ENCODE measurements at places on chromosomes 6 and 20. TPM values are rescaled to one million over a fixed set of nuclear protein-coding genes. Genes with fewer than 3 reads are reported as not detected.

DNA sequence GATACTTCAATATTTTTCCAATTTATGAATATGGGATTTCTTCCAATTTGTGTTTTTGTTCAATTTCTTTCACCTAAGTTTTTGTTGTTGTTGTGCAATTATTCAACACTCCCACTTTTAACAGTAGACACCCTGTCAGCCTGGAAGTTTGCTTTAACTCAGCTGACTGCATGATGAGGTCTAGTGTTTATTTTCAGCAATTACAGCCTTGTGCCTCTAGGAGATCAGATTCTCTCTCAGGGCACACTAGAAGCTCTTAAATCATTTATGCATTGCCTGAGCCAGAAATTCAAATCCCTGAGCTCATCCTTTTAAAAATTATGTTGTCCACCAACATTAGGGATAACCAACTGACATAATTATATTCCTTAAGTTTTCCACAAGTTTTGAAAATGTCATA lies 85.7 kb downstream of the MRAP2 start:
- DNase-seq = no peak

Gene DDO
- polyA plus RNA-seq = 1.2 TPM

DNA sequence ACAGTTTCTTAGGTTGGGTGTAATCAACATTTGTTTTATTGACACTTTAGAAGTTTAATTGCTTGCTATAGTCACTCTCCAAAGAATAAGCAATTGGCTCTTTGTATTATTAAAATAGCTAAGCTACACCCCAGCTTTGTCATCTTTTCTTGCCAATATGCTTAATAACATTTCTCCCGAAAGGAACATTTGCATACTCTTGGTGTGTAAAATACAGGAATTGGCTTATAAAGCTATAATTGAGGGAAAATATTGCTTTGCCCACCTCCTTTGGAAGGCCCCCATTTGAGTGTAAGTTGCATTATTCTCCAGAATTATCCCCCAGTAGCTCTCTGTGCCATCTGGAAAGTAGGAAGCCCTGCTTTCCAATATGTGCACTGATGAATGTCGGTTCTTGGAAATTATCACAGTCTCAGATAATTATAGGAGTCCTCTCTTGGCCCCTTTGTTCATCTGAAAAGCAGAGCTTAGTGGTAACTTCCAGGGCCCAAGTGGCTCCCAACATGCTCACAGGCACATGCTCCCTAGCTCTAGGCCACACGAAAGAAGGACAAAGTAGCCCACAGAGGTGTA lies 92.4 kb upstream of the B3GAT2 start:
- DNase-seq = no peak

DNA sequence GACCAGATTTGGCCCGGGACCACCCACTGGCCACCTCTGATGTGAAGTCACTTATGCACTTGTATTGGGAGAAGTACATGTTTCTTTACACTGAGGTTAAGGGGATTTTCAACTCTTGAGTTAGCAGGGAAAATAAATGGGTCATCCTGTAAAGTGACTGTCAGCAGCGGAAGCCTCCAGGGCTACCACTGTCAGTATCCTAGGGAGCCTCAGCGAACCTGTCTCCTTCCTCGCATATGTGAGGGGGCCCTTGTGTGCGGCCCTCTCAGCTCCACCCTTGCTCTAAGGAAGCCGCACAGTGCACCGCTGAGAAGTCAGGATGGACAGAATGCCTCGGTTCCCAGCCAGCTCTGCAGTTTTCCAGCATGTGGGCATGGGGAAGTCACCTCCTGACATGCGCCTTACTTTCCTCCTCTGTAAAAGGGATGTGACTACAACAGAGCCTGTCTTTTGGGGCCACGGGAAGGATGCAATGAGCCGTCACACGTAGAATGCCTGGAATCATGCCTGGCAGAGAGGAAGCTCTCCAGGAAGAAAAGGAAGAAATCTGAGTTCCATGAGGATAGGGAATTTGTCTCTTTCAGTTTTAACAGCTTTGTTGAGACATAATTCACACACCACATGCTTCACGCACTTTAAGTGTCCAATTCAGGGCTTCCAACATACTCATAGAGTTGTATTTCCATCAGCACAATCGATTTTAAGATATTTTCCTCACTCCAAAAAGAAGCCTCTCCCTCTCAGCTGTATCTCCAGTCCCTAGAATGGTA lies 115.4 kb downstream of the SYCP2 start:
- no peak for DNase-seq

DNA sequence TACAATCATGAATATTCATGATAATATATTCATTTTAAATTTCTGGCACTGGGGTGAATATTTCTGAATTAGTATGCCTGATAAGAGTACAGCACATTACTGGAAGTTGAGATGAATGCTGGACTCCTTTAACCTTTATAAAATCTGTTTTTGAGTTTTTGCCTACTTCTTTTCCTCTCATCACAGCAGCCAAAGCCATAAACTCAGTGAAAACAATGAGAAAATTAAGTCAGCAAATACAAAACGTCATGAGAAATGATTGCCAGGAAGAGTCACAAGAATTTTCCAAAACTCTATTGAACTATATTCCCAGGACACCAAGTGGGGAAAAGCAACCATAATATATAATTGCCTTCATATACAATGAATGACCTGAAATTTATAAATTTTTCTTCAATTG lies 837.6 kb downstream of the TBC1D32 start:
- DNase-seq = no peak

DNA sequence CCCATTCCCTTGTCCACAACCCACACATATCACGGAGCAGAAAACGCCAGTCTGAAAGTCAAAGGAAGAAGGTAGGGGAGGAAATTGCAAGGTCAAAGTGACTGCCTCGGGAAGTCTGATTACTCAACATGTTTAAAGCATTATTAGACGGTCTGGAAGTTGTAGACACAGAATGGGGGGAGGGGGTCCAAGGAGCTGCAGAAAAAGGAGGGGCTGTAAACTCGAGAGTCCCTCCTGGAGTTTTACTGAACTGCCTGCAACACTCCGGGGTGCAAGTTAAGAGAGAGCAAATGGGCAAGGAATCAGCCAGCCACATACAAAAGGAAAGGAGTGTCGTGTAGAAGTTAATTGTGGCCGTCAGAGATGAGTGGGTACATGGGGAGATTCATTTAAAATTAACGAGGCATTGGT lies 417.7 kb upstream of the JARID2 start:
- no peak for DNase-seq

Gene HLA-F
- polyA plus RNA-seq = 4.7 TPM

Gene SLC17A4
- polyA plus RNA-seq = 1.0 TPM

DNA sequence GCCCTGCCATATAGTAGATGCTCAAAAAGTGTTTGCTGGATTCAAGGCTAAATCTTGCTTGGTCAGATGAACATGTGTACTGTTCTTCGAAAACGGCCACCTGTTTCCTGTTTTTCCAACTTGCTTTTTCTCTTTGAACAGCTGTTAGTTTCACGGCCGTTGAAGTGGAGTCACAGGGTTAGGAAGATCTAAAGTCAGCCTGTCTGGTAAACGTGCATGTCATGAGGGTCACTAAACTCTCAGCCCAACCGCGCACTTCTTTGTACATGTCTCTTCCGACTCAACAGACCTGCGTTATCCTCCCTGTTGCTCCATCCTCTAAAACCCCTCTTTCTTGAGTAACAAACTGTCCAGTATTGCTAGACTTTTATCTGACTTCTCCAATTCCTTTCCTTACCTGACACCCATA lies 93.2 kb upstream of the MAN1A1 start:
- DNase-seq = no peak

DNA sequence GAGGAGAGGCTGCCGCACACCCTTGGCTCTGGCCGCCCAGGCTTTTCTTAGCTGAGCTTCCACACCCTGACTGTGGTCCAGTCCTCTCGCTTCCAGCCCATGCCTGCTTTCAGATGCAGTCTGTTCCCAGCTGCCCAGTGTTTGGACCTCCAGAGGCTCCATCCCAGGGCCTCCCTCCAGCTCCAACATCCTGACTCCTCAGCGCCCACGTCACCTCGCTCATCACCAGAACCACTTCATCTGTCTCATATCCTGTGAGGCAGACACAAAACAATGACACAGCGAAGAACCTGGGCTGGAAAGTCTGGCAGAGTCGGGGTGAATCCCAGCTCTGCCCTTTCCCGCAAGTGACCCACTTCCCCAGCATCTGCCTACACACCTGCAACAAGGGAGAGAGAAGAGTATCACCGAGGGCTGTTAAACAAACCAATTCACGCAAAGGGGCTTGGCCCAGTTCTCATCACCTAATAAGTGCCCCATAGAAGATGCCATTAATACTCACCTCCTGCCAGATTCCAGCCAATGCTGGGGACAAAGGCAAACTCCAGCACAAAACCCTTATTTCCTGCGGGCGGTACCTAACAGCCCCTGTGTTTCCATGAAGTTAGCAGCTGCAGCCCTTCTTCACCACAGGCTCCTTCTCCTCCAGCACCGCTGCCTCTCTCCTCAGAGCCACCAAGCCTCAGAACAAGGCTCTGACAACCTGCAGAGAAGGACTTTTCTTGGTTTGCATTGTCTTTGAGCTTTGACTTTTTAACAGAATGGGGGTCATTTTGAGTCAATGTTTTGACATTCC lies 133.4 kb upstream of the CDH4 start:
- DNase-seq = no peak

DNA sequence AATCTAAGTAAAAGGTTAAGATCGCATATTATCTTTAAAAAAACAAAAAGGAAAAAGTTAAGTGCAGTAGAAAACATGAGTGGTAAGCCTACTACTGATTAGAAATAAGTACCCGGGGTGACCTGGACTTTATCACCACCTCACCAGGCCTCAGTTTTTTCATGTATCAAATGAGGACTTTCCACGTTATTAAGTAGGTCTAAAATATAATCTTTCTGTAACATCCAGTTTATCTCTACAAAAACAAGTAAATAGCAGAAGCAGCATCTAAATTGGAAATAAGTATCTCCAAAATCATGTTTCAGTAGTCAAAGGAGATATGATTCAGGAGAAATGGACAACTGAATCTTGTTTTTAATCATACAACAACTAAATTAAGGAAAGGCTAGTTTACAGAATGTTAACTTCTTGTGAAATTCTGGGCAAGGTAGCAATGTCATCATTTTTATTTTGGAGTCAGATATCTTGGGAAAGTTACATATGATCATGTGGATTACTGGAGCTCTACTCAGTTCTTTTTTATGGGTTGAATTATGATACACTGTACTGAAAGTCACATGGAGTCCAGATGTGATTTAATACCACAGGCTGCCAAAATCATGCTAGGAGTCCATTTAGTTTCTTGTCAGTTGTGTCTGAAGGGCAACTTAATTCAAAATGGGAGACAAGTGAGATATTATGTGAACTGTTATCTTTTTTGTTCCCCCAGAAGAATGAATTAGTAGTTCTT lies 114.7 kb upstream of the PRL start:
- DNase-seq = no peak

- no peak for DNase-seq
These were observed 532.3 kb downstream of the MAFB start for GRCh38 chr20:40156600-40157317.

Gene RAET1L
- polyA plus RNA-seq = not detected

GRCh38 chr20:60063739-60064380 lies 105.6 kb downstream of the CDH26 start:
- DNase-seq = no peak

DNA sequence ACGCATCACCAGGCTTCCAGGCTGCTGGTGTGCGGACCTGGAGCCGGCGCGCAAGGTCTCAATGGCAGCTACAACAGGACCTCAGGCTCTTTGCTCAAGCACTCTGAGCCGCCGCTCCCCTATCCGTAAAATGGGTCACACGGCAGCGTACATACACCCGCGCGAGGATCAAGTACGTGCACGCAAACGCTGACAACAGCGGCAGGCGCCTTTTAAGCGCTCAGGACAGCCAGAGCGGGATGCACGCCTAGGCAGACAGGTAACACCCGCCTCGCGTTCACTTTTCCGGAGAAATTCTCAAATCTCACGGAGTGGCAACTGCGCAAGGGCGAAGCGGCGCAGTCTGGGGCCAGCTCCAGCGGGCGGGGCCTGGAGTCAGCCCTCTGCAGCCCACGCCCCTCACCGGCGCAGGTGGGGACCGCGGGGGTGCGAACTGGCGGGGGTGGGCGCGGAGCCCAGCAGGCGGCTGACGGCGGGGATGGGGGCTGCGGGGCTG lies 535 bp downstream of the EXOC2 start:
- DNase-seq = no peak

DNA sequence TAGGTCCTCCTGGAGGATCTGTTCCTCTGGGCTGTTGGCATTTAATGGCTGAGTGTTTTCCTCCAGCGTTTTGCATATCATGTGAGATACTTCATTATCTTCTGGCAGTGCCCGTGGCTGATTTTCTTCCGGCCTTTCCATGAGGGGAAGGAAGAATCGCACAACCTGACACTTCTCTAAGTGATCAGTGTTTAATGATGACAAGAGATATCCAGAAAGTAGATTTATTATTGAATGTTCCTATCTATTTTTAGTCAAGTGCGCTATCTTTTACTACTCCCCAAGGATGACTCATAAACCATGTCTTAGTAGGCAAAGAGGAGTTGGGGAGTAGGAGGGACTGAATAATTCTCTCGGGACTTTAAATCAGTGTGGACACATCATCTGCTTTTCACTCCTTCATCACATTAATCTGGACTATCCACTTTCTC lies 149.7 kb downstream of the PLCB4 start:
- no peak for DNase-seq

DNA sequence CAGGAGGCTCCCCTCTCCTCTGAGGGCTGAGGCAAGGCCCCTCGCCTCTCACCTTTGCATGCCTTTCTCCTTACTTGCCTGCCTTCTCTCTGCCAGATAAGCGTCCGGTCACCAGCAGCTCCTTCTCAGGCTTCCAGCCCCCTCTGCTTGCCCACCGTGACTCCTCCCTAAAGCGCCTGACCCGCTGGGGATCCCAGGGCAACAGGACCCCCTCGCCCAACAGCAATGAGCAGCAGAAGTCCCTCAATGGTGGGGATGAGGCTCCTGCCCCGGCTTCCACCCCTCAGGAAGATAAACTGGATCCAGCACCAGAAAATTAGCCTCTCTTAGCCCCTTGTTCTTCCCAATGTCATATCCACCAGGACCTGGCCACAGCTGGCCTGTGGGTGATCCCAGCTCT lies 21.3 kb upstream of the PPARD start:
- no peak for DNase-seq

Gene ERVFRD-1
- polyA plus RNA-seq = 0.22 TPM

DNA sequence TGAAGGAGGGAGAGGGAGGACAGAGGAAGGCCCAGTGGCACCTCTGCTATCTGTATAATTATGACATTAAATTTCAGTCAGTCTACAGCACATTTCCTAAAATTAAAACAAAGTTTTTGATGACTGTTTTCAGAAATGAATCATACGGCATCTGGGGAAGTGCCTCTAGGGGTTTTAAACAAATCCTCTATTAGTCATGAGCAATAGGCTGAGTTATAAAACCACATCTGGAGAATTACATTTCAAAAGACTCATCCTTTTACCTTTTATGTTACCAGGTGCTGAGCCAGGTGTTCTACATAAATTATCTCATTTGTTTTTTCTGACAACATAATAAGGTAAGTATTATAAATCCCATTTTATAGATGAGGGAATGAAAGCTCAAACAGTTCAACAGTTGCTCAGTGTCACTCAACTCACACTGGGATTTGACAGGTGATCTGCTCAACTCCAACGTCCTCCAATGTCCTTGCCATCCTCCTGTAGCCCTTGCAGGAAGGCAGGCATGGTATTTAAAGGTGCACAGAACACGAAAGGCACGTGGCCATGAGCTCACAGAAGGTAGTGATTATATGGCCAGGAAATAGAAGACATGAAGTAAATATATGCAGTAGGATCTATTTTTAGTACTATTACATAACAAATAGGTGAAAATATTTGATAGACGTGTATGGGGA lies 184.2 kb upstream of the MAN1A1 start:
- DNase-seq = no peak
